ENCODE measurements at places on chromosomes 3 and 15. TPM values are rescaled to one million over a fixed set of nuclear protein-coding genes. Genes with fewer than 3 reads are reported as not detected.

C3orf49 gene
- not detected for total RNA-seq

ISY1 gene
- 22.9 TPM for total RNA-seq

PTX3 gene
- total RNA-seq = 687 TPM

GCSAM gene
- total RNA-seq = not detected

ATP13A3 gene
- total RNA-seq = 813 TPM

SNX33 gene
- 22.1 TPM for total RNA-seq

PLA2G4F gene
- total RNA-seq = not detected

NXPE3 gene
- 27.3 TPM for total RNA-seq

MESP1 gene
- total RNA-seq = under 0.01 TPM

DAPK2 gene
- not detected for total RNA-seq

MKRN2OS gene
- not detected for total RNA-seq

ACOX2 gene
- total RNA-seq = 13.4 TPM

PLCB2 gene
- not detected for total RNA-seq

OR5K3 gene
- total RNA-seq = not detected

LXN gene
- 115 TPM for total RNA-seq

ATP13A5 gene
- not detected for total RNA-seq

PCYT1A gene
- total RNA-seq = 98.9 TPM

IGSF11 gene
- not detected for total RNA-seq

GRK7 gene
- total RNA-seq = 0.05 TPM

CFAP20DC gene
- 2.7 TPM for total RNA-seq

AMT gene
- total RNA-seq = 0.28 TPM

STAC gene
- 0.88 TPM for total RNA-seq

ZPLD1 gene
- 0.42 TPM for total RNA-seq

PAK6 gene
- 0.28 TPM for total RNA-seq

SH2D7 gene
- not detected for total RNA-seq

RAB6B gene
- total RNA-seq = 0.30 TPM

COPG1 gene
- 412 TPM for total RNA-seq

ZIC1 gene
- total RNA-seq = not detected

TERC gene
- total RNA-seq = 21.7 TPM

HEG1 gene
- 282 TPM for total RNA-seq

KCNAB1 gene
- total RNA-seq = 3.5 TPM

DUOXA2 gene
- not detected for total RNA-seq

ARNT2 gene
- 1.8 TPM for total RNA-seq

ST3GAL6 gene
- 14.3 TPM for total RNA-seq

CCR3 gene
- not detected for total RNA-seq

HTR3E gene
- total RNA-seq = not detected

FNDC3B gene
- 348 TPM for total RNA-seq

CASR gene
- not detected for total RNA-seq

RAB8B gene
- total RNA-seq = 57.7 TPM

SPINK8 gene
- not detected for total RNA-seq

TLR9 gene
- not detected for total RNA-seq

WWTR1 gene
- total RNA-seq = 56.1 TPM

GPR149 gene
- total RNA-seq = not detected
